ENCODE measurements at places on chromosomes 7 and 10.

- no peak for DNase-seq
These were observed 64.3 kb downstream of the EZH2 start for GRCh38 chr7:148819697-148820360.

DNA sequence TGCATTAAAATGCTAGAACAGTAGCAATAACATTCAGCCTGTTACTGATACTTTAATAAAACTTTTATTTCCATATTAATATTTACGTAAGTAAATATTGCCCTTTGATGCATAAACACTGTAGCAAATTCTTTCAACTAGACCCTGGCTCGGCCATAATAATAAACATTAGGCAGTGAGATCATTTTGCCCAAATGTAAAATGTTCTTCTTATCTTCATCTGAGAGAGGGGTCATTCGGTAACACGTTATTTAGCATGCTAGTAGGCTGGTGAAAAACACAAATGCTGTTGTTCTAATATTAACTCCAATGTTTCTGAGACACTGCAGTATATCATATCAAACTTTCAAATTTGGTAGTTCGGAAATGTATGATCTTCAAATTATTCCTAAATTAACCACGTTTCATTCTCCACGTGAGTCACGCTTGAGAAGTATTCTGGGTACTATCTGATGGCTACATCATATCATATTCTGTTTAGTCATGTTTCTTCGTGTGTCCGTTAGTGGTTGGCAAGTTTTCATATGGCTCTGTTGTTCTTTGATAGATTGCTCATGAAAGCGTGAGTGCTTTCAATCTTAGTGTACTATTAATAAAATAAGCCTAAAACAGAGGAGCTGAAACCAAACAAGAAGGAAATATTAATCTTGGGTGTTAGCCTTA lies 145.8 kb downstream of the NSUN6 start:
- no peak for DNase-seq

- DNase-seq: no peak
These were observed 95.1 kb upstream of the FZD1 start for GRCh38 chr7:91168871-91169829.

DNA sequence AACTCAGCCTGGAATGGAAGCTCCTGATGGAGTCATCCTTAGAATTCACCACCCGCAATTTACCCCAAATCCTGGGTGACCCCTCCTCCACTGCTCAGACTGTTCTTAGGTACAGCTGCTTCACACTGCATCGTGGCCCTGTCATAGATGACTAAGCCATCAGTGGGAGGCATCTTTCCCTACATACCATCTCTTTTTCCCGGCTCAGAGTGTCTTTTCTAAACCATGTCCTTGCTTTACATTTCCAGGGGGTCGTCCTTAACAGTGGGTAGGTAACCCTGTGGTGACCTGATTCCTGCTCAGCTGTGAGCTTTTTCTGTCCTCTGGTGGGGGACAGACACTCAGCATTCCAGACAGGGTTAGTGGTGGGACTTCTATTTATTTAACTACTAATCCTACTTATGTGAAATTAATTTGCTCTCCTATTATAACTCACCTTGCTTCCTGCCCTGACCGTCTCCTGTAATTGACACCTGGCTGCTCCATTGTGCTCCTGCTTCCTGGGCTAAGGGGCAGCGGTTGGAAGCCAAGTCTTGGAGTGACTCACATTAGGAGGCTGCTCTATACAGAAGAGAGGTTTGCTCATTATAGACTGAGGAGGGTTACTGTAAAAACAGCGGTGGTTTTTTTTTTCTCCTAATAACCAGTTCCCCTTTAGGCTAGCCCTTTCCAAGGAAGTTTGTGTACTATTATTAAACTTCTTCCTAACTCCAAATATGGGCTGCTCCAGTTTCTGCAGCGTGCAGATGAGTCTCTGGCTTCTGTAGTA lies 40.6 kb downstream of the PYROXD2 start:
- DNase-seq: no peak

DNA sequence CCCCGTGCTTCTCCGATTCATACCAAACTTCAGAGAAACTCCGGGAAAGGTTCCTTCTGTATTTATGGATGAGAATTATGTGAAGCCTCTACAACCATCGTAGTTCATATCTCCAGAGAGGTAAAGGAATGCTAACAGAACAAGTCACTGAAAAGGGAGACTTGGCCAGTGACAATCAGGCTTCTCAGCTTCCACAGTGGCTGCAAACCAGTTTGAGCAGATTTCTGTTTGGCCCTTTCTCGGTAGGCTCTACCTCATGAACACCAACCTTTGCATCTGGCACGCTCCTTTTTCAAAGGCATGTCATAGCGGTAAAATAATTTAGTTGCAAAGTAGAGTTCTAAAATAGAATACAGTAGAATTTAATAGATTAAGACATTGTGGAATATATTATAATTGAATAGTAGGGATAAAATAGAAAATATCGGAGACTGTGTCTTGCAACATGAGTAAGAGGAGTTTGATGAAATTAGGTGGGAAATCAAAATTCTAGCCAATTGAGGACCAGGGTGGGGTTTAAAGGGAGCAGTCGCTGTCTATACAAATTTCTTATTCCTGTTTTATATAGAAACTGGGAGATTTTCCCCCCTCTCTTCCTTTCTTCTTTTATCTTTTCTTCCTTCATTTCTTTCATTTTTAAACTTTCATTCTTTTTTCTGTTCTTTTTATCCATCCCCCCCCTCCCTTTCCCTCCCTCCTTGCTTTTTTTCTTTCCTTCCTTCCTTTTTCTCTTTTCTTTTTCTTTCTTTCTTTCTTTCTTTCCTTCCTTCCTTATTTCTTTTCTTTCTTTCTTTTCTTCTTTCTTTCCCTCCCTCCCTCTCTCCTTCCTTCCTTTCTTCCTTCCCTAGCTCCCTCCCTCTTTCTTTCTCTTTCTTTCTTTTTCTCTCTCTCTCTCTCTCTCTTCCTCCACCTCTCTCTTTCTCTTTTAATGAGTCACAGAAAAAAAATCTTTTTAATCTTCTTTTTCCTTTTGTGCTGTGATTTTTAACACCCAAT lies 161.5 kb upstream of the KLF6 start:
- DNase-seq: no peak

- no peak for DNase-seq
These were observed 13.7 kb downstream of the PHTF2 start for GRCh38 chr7:77812290-77812685.

DNA sequence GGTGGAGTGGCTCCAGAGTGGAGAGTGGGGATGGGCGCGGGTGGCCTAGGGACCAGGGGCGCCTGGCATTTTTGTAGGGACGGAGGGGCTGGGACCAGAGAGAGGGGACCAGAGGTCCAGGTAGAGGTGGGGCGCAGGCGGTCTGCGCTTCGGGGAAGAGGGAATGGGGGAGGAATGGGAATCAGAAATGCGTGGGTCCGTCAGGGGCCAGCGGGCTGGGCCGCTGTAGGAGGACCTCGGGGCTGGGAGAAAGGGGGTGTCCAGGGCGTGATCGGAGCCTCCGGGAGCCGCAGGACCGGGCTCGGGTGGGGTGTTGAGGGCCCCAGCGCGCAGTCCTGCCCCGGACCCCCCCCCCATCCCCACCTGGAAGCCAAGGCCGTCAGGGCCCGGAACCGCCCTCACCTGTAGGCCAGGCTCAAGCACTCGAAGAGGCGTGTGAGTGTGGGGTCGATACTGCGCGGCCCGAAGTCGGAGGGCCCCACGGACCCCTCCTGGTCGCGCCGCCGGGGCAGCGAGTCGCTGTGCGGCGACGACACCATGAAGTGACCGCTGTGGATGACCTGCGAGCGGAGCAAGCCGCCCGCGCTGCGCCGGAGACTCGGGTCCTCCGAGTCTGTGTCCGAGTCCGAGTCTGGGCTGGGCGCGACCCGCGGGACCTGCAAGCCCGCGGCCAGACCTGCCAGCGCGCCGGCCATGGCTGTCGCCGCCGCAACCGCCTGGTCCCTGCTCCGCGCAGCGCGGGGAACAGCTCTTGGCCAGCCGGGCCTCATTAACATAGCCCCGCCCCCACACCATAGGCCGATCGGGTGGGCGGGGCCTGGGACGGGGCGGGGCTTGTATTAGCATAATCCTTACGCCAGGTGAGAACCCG lies at the start of gene MLXIPL:
Gene MLXIPL (minus strand): TSS at position 725 of the 871 bp plus-strand sequence. CDS start 30 bp downstream, at position 695.
- DNase-seq: peak; percentile 90

- DNase-seq: no peak
These were observed 82.9 kb upstream of the PDLIM1 start for GRCh38 chr10:95373660-95374059.

DNA sequence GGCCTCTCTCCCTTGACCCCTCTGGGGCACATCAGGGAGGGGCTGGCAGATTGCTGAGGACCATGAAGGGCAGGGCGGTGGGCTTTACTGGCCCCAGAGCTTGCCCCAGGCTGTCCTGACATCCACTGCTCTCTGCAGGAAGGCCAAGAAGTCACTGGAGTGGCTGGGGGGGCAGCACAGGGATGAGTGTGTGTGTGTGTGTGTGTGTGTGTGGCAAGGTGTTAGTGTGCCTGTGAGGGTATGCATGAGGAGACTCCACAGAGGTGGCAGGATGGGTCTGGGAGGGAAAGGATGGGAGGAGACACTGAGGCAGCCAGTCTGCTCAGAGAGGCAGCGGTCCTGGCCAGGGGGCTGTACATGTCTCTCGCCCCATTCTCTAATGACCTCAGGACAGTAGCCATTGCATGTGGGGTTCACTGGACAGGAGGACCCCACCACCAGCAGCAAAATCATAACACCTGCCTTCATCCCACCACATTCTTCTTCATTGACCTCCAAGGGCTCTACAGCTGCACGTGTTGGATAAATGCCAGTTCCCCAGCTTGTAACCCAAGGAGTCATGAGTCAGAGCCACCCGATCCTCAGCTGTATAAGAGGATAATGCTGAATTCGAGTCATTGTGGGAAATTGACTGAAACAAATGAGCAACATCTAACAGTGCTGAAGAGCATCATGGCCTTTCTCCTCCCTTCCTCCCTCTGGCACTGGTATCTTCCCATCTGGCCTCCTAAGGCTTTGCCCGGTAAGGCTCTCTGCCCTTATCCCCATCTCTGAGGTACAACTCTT lies 720.5 kb downstream of the GRID1 start:
- DNase-seq: no peak

DNA sequence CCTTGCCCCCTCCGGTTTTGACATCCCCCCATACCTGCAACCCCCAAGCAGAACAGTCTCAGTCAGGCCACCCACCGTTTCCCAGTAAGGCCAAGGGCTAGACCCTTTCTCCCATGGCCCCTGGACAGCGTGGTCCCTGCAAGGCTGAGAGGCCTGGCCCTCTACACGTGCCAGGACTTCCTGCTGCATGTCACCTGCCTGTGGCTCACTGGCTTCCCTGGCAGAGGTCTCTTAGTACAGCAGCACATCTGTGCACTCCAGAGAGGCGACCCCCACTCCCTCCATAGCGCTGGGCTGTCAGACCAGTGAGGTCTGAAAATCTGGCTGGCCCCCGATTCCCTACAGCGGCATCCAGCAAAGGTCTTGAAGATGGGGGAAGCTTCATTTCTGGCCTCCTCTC lies 26.4 kb upstream of the JAKMIP3 start:
- DNase-seq: no peak

DNA sequence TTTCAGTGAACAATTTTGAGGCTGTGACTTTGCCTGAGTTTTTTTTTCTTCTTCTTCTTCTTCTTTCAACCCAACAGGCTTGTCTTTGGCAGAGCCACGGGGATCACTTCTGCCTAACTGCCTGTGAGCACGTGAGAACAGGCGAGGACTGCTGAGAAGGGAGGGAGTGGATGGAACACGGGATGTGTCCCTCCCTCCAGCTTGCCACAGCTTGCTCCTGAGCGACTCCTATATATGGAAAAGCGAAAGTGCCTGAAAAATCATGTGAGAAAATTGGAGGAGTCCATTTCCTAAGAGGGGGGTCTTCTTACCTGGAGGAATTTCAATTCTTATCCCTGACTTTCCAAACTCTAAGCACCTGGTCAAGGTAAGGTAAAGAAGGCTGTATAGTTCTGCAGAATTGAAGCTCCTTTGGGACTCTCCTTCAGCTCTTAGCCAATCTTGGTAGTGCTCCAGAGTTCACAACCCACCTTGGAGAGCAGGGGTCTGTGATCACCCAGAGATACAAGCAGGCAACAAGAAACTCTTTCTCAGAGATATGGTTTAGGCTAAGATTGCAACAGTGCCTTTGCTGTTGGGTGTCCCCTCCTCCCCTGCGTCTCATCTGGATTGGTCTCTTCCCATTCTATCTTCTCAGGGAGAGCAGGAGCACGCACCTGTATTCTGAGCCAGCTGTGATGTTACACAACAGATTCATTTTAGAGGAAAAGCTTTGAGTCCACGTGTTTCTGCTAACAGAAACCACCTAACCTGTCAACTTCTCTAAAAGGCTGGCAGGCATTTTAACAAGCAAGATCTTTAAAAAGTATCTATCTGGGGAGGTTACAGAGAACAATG lies at the start of gene MAT1A:
Gene MAT1A (minus strand): TSS at position 208 of the 837 bp plus-strand sequence. CDS start 235 bp downstream, outside the sequence.
- DNase-seq: no peak

GRCh38 chr7:114530057-114530611 lies 115.5 kb downstream of the FOXP2 start:
- no peak for DNase-seq

GRCh38 chr10:113316506-113316905 lies 236.3 kb upstream of the HABP2 start:
- no peak for DNase-seq

GRCh38 chr10:58576751-58577436 lies 64.2 kb downstream of the BICC1 start:
- no peak for DNase-seq

DNA sequence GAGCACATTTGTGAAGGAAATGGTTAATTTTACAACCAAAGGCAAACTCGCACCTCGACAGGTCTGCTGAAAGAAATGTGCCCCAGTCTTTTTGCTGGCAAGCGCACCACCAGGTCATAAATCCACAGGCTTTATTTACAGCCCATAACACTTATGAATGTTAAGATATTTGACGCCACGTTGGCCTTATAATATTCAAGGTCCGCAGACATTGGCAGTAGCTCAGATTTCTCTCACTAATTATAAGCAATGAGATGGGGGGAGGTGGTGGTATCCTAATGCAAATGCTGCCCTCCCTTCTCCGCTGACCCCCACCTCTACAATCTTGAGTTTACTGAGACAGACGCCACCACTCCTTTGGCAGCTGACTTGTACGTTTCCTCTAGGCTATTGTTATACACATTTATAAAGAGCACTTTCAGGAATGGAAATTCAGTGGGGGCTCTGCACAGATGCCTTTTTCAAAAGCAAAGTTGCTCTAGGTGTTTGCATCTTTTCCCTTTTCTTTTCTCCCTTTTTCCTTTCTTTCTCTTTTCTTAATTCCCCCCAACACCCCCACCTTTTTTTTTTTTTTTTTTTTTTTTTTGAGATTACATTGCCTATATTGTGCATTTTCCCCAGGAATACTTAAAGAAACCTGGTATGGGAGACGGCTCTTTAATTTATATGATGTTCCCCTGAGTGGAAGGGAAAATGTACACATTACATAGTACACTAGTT lies 6.7 kb downstream of the TCF7L2 start:
- no peak for DNase-seq

Data from RWPE2 (cell line).